ENCODE measurements at places on chromosomes 6 and 20. TPM values are rescaled to one million over a fixed set of nuclear protein-coding genes. Genes with fewer than 3 reads are reported as not detected.

Gene ARFGEF3
- total RNA-seq, result 0.02 TPM

GRCh38 chr6:35352735-35353134 is 10.4 kb downstream of the PPARD start:
- H3K27me3 ChIP-seq, result no peaks in the 10 kb centered on the region
- peaks cover 54% of the 10 kb centered on the region for H3K4me1 ChIP-seq
- no peak for DNase-seq
- H3K4me3 ChIP-seq, result no peak overlapping the region

Gene PM20D2
- 10.9 TPM for total RNA-seq

DNA sequence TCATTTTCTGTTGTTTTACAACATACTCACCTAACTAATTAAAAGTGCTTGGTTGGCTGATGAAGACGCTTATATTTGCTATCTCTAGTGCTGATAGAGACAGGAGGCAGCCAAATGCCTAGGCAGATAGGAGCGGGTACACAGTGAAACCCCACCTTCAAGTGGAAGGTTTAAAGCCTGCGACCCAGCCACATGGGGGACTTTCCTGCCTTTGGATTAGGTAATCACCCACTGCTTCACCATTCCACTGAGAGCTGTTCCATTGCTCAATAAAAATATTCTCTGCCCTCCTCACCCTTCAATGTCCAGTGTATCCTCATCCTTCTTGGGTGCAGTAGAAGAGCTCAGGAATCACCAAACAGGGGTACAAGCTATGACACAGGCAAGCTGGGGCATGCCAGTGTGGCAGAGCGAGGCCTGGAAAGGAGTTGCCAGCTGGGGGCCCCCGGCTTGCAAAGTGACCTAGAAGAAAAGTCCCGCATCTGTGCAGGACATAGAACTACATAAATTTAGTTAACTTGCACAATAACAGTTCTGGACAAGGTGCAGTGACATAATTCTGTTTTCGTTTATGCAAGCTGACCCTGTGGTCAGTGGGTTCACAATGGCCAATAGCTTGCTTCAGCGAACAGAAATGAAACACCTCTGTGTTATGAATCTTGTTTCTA is 112.0 kb upstream of the MLIP start:
- H3K27ac ChIP-seq, result no peak overlapping the region
- no peak for DNase-seq
- H3K27me3 ChIP-seq, result no peaks in the 10 kb centered on the region
- H3K36me3 ChIP-seq, result no peaks in the 10 kb centered on the region
- no peak overlapping the region for H3K4me3 ChIP-seq

GRCh38 chr6:4350567-4351519 is 215.5 kb upstream of the ECI2 start:
- H3K4me3 ChIP-seq, result no peak overlapping the region
- peaks cover 10% of the 10 kb centered on the region for H3K27me3 ChIP-seq
- H3K27ac ChIP-seq, result no peak overlapping the region
- peaks cover 4% of the 10 kb centered on the region for H3K4me1 ChIP-seq

Gene TMC2
- total RNA-seq, result not detected

DNA sequence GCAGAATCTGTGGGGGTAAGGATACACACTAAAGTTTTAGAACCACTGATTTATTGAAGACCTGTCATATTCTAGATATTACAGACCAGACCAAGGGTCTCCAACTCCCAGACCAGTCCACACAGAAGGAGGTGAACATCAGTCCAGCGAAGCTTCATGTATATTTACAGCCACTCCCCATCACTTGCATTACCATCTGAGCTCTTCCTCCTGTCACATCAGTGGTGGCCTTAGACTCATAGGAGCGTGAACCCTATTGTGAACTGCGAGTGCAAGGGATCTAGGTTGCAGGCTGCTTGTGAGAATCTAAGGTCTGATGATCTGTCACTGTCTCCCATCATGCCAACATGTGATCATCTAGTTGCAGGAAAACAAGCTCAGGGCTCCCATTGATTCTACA is 5.0 kb upstream of the BCLAF1 start:
- H3K27me3 ChIP-seq, result no peaks in the 10 kb centered on the region
- no peak overlapping the region for H3K27ac ChIP-seq
- peaks cover 6% of the 10 kb centered on the region for H3K36me3 ChIP-seq
- H3K4me3 ChIP-seq, result no peak overlapping the region
- H3K4me1 ChIP-seq, result peaks cover 13% of the 10 kb centered on the region

DNA sequence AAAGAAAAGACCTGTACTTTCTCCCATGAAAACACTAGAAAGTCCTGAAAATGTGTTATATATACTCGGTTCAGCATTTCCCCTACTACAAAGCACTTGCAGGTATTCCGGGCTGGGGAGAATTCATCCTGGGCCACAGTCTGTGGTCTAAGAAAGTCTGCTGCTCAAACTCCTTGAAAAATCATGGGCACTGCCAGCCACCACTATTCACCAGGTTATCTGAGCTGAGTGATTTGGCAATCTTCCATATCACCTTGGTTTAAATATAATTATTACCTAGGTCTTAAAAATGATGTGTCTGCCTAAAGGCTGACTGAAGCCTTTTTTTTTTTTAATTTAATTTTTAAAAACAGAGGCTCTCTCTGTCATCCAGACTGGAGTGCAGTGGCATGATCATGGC is 11.3 kb downstream of the FKBP5 start:
- no peak overlapping the region for H3K27ac ChIP-seq
- H3K36me3 ChIP-seq, result no peaks in the 10 kb centered on the region
- H3K27me3 ChIP-seq, result no peaks in the 10 kb centered on the region
- DNase-seq, result no peak
- H3K4me3 ChIP-seq, result no peak overlapping the region

DNA sequence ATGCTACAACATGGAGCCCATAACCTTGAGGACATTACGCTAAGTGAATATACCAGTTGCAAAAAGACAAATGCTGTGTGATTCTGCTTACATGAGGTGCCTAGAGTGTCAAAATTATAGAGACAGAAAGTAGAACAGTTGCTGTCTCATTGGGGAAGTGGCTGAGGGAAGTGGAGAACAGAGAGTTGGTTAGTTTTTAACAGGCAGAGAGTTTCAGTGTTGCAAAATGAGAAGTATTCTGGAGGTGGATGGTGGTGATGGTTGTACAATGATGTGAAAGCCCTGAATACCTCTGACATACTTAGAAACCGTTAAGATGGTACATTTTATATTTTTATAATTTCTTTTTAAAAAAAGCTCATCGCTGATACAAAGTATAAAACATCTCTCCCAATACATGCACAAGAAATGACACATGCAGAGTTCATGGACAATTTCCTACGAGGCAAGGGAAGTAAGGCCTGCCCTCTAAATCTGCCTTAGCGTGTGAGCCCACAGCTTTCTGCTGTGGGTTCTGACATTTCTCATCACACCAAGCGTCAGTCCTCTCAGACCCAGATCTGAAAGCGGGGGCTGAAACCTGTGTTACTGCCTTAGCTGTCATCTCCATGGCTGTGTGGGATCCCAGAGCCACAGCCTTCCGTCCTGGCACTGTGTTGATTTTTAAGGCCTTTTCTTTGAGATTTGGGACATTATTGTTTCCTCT is 126.0 kb downstream of the RNASET2 start:
- peak overlapping the region; percentile 3 for H3K4me3 ChIP-seq
- no peaks in the 10 kb centered on the region for H3K36me3 ChIP-seq
- H3K4me1 ChIP-seq, result peaks cover 31% of the 10 kb centered on the region
- H3K27ac ChIP-seq, result peak overlapping the region; percentile 70
- no peak for DNase-seq

Gene SYCP2
- 2.1 TPM for total RNA-seq

DNA sequence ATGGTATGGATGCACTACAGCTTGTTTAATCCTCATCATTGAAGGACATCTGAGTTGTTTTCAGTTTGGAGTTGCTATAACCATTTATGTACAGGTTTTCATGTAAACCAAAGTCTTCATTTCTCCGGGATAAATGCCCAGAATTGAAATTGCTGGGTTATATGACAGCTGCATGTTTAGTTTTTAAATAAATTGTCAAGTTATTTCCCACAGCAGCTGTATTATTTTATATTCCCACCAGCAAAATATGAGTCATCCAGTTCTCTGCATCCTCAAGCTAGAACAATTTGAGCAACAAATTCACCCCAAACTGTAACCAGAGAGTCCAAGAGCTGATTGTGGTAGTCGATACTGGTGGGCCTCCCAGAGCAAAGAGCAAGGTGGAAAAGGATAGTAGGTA is 161.0 kb upstream of the PRND start:
- H3K4me1 ChIP-seq, result no peaks in the 10 kb centered on the region
- no peak for DNase-seq
- H3K4me3 ChIP-seq, result no peak overlapping the region
- H3K36me3 ChIP-seq, result no peaks in the 10 kb centered on the region
- no peak overlapping the region for H3K27ac ChIP-seq

Gene ZC2HC1B
- 1.5 TPM for total RNA-seq

DNA sequence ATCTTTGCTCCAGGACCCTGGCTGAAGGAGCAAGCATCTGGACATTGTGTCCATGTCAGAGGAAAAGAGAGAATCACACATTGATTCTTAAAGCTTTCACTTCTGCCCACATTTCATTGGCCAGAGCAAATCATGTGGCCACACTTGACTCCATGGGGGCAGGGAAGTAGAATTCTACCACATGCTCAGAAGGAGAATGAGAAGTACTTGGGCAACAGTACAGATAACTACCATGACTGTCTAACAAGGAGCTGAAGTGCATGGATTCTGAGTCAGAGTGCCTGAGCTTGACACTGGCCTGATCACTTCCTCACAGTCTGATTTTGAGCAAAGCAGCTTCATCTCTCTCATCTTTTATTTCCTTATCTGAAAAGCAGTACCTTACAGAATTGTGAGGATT is 38.6 kb downstream of the GHRH start:
- no peak overlapping the region for H3K4me3 ChIP-seq
- peaks cover 4% of the 10 kb centered on the region for H3K4me1 ChIP-seq
- H3K27me3 ChIP-seq, result no peaks in the 10 kb centered on the region
- peak overlapping the region; percentile 70 for H3K27ac ChIP-seq
- DNase-seq, result no peak

Gene MICAL1
- total RNA-seq, result 120 TPM

DNA sequence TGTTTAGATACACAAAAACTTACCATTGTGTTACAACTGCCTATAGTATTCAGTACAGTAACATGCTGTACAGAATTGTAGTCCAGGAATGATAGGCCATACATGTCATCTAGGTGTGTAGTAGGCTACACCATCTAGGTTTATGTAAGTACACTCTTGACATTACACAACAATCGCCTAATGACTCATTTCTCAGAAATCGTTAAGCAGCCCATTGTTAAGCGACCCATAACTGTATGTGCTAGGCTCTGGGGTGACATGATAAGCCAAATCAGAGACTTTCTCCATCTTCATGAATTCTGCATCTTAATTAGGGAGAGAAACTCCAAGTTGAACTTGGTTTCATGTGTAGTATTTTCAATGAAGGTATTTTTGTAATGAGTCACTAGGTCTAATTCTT is 17.2 kb downstream of the STK35 start:
- DNase-seq, result no peak
- peaks cover 62% of the 10 kb centered on the region for H3K36me3 ChIP-seq
- no peaks in the 10 kb centered on the region for H3K27me3 ChIP-seq
- H3K4me3 ChIP-seq, result no peak overlapping the region
- H3K4me1 ChIP-seq, result peaks cover 67% of the 10 kb centered on the region
- peak overlapping the region; percentile 14 for H3K27ac ChIP-seq
